ENCODE measurements at places on chromosomes 4 and X.

DNA sequence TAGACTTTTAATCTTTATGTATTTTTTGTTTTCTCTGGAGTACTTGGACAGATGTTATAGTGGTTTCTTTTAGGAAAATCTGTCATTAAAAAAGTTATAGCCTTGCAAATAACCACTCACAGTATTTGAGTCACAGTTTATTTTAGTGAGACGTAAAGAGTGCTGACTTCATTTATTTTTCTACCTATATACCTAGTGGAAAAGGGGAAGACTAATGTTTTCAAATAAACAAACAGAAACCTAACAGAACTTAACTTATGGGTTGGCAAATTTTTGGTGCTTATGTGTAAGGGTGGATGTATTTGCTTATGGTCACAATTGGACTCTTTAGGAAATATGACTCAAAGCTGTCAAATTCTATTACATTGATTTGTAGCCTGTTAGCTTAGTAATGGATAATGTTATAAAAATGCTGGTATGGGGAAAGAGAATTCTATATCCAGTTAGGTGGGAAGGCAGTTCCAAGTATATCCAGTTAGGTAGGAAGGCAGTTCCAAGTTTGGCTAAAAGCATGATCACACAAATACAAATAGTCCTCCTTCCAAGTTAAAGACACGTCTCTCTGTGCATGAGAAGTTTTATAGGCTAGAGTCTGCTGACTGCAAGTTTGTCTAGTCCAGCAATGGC lies 61.9 kb downstream of the SLC9A6 start:
- DNase-seq, result no peak

GRCh38 chrX:26026179-26026578 lies 112.0 kb upstream of the MAGEB18 start:
- no peak for DNase-seq

DNA sequence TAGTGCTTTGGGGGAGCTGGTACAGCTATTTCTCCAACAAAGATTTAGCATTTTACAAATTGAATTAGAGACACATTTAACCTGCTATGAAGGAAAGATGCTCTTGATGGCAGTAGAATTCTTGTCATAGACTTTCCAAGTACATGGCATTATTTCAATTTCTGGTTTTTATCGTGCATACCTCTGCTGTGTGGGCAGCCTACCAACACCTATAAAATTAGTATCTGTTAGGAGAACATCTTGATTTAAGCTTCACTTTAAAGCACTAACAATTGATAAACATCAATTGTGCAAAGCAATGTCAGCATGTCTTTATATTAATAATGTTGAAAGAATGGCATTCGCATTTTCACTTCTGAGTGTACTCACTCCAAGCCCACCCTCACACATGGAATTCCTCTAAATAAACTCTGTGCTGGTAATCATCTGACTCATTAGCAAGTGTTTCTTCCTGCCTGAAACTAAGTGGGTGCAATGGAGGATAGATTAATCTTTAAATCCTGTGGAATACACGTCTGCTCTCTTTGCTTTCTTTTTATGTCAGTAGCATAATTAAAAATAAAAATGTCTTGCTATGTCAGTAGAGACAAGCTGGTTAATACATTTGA lies 279.8 kb upstream of the MAGEB18 start:
- DNase-seq, result no peak

- no peak for DNase-seq
Measured at GRCh38 chrX:29376584-29376983, 789.3 kb downstream of the IL1RAPL1 start.

DNA sequence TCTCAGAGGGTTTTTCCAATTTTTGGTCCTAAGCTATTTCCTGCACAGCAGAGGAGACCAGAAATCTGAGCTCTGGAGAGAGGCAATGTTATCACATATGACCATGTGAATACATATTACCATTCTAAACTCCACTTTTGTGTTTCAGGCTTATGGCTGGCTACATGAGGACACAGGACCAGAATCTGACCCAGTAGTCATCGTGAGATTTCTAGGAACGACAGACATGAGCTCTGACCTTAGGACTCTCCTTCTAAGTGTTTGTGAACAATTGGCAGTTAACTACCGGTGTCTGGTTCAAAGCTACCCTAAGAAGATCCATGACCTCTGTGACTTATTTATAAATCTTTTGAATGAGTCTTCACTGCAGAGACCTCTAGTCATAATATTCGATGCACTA lies 198.6 kb downstream of the NWD2 start:
- DNase-seq, result no peak

GRCh38 chr4:181254771-181255170 lies 988.4 kb upstream of the TENM3 start:
- DNase-seq, result no peak

GRCh38 chr4:27087306-27088045 lies 226.8 kb downstream of the STIM2 start:
- no peak for DNase-seq

GRCh38 chr4:110508827-110509710 lies 33.1 kb downstream of the ENPEP start:
- DNase-seq, result no peak

DNA sequence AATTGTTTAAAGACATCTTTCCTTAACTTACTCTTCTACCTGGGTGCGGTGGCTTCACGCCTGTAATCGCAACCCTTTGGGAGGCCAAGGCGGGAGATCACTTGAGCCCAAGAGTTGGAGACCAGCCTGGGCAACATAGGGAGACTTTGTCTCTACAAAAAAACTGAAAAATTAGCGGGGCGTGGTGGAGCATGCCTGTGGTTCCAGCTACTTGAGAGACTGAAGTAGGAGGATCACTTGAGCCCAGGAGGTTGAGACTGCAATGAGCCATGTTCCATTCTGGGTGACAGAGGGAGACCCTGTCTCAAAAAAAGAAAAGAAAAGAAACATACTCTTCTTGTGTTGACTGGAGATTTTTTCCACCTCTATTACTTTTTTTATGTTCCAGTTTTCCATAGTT lies 181.9 kb downstream of the RAPGEF2 start:
- DNase-seq, result no peak

- no peak for DNase-seq
Measured at GRCh38 chrX:11349661-11350337, 56.6 kb downstream of the AMELX start.

DNA sequence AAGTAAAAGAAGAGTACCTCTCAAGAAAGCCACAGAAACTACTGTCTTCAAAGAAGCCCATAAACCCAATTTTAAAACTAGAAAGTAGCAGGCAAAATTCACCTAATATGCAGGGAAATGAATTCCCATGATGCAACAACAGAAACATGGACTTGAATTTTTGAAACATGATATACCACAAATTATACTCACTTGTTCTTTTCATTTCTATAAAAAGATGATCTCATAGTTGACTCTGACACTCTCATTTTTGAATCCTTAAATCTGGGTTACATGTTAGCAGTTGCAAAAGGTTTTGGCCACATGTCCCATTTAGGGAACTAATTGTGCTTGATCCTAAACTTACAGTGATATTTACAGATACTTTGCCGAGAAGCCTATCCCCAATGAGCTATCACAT lies 1130.8 kb downstream of the FAT4 start:
- DNase-seq, result no peak

- no peak for DNase-seq
Measured at GRCh38 chr4:26388671-26389070, 67.9 kb downstream of the RBPJ start.

DNA sequence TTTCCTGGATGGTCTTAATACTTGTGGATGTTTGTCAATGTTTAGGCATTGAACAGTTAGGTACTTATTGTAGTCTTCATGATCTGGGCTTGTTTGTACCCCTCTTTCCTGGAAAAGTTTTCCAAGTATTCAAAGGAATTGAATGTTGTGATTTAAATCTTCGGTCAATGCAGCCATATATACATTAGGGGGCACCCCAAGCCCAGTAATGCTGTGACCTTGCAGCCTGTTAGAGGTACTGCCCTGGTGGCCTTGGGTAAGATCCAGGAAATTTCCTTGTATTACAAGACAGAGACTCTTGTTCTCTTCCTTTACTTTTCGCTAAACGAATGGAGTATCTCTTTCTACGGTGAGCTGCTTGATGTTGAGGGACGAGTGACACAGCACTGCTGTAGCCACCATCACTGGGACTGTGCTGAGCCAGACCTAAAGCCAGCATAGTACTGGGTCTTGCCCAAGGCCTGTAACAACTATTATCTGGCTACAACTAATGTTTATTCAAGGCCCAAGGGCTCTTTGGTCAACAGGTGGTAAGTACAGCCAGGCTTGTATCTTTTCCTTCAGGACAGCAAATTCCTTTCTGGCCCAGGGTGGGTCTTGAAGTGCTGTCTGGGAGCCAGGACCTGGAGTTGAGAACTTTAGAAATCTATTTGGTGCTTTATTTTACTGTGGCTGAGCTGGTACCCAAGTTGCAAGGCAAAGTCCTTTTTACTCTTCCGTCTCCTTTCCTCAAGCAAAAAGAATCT lies 118.3 kb upstream of the ATOH1 start:
- no peak for DNase-seq

DNA sequence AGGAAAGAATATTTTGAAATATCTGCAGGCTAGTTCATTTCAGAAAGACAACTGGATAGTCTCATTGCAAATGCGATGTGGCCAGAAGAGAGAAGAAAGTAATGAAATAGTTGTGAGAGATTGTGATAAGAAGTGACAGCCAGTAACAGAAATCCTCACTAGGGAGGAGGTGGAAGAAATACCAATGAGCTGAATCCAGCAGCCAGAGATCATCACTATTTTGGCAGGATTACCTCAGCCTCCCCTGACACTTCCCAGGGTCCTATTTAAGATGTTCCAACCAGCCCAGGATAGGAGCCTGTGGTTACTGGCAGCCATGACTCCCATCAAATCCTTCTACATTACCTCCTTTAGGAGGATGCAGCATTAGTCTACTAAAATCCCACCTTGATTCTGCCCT lies 76.7 kb upstream of the ARHGAP24 start:
- no peak for DNase-seq

GRCh38 chr4:147590249-147590920 lies 26.8 kb upstream of the TMEM184C start:
- DNase-seq, result peak; percentile 49

- no peak for DNase-seq
Measured at GRCh38 chr4:20832826-20833225, 132.6 kb downstream of the PACRGL start.

DNA sequence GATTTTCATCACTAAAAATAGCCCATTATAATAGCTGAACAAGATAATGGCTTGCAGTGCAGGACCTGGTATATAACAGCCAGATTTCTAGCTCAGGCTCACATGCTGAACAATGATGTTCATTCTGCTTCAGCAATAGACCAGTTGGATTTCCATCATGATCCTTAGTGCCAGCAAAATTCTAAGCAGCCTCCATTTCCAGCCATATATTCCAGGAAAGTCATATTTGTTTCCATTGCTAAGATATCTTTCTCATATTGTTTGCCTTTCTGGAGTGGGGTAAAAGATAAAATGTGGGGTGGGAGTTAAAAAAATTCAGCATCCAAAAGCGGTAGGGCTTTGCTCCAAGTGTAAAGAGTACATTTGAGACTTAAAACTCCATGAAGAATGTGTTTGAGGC lies 2344.1 kb downstream of the PCDH7 start:
- DNase-seq, result no peak

GRCh38 chr4:67475155-67475554 lies 70.1 kb downstream of the CENPC start:
- no peak for DNase-seq

GRCh38 chr4:180057299-180057721 lies 2185.9 kb upstream of the TENM3 start:
- no peak for DNase-seq

GRCh38 chrX:134294548-134294947 lies 57.6 kb downstream of the CCDC160 start:
- no peak for DNase-seq

- no peak for DNase-seq
Measured at GRCh38 chr4:83370640-83370906, 35.9 kb upstream of the HPSE start.

- DNase-seq, result no peak
Measured at GRCh38 chr4:113739197-113739596, 22.3 kb downstream of the CAMK2D start.

GRCh38 chr4:47239649-47240048 lies 208.3 kb downstream of the GABRB1 start:
- DNase-seq, result no peak

DNA sequence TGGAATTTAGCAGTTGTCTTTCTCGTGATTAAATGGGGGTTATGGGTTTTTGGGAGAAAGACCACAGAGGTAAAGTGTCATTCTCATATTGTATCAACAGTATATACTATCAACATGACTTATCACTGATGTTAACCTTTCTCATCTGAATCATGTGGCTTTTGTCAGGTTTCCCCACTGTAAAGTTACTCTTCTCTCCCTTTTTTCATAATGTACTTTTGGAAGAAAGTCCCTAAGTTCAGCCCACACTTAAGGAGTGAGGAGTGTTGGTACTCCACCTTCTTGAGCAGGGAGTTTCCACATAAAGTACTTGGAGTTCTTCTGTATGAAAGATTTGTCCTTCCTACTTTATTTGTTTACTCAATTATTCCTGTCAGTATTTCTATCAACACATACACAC lies 169.9 kb downstream of the ZNF330 start:
- no peak for DNase-seq

GRCh38 chrX:133402042-133402453 lies 13.2 kb downstream of the GPC4 start:
- DNase-seq, result peak; percentile 27

DNA sequence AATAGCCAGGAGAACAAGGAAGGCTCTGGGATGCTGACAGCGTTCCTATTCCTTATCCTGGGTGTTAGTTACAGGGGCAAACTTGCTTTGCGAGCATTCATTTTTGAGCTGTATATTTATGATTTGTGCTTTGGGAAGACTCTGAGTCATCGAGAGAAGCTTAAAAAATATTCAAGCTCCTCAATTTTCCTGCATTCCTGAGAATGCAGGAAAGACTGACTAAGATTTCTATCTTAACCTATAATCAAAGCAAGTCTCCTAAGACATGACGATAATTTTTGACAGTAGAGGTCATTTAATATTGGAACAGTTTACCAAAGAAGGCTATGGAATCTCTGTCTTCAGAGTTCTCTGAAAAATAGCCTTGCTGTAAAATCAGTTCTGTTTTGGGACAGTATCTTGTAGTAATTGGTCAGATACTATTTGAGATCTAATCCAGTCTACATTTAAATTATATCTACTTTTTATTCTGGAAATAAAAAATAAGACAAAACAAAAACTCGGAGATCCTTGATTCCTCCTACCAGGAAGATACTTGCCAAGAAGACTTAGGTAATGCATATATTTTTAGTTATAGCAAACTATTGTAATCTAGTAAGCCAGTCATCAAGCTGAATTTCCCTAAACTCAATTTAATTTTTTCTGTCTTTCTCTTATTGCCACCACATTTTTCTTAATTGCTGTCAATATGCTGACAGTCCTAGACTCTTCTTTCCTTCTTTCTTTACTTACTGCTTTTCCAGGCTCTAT lies 31.7 kb downstream of the BBS12 start:
- no peak for DNase-seq

DNA sequence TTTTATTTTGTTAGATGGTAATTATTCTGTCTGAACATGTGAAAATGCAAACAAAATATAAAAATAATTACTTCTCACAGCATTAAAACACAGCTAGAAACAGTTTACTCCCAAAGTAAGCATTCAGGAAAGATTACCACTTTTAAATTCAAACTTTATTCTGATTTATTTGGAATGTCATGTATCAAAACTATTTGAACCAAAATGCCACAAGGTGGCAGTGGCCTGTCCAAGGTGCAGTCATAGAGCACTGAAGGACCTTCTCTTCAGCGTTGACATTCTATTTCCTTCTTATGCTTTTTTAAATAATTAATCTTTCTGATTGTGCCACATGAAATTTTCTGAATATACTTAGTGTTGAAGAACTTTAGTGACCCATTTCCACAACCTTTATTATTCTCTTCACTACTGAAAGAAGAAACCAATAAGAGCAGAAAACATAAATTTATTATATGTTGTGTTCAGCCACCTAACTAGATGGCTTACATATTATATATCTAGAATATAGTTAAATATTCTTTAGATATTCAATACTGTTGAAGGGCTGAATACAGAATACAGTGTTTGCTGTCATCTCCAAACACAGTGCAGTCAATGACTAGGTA lies 283.6 kb downstream of the CFAP299 start:
- no peak for DNase-seq
